ENCODE measurements at places on chromosomes 7 and 10.

GRCh38 chr7:148318838-148319237 lies 271.7 kb upstream of the C7orf33 start:
- DNase-seq = no peak

GRCh38 chr10:105681051-105681450 lies 1040.0 kb downstream of the SORCS3 start:
- DNase-seq = no peak

DNA sequence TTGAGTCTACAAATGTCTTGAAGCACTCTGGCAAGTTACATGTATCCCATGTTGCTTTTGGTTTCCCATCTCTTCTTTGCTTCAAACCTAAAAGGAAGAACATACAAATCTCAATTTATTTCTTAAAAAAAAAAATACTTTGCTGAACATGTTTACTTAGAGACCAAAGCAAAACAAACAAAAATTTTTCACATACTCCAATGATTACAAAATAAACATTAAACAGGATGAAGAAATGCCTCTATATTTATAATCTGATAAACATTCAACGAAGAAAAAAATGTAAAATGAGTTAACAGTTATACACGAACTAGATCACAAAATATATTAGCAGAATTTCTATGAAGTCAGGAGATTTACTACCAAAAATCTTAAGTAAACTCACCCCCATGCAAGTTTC lies 31.3 kb downstream of the FAM204A start:
- peak; percentile 48 for DNase-seq

DNA sequence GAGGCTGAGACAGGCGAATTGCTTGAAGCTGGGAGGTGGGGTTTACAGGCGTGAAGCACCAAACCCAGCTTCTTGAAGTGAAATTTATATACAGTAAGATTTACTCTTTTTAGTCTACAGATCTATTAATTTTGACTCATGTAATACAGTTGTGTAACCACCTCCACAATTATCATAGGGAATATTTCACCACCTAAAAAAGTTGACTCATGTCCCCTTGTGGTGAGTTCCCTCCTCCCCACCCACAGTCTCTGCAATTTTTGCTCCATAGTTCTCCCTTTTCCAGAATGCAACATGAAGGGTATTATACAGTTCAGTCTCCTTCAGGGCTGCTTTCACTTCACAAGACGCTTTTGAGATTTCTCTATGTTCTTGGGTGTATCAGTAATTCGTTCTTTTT lies 156.8 kb downstream of the FAM107B start:
- peak; percentile 38 for DNase-seq

- DNase-seq = no peak
These were observed 548.3 kb upstream of the ANKRD30A start for GRCh38 chr10:36577126-36577525.
